Cortex of kidney (tissue), 1 donor: ENCODE measurements at places on chromosomes 12 and 14.

- DNase-seq, result no peak
Measured at GRCh38 chr12:58288190-58288589, 346.8 kb downstream of the ATP23 start.

GRCh38 chr14:75831455-75831854, 150.3 kb downstream of the TGFB3 start:
- DNase-seq, result no peak

- no peak for DNase-seq
Measured at GRCh38 chr12:26239122-26239851, 43.9 kb downstream of the SSPN start.

DNA sequence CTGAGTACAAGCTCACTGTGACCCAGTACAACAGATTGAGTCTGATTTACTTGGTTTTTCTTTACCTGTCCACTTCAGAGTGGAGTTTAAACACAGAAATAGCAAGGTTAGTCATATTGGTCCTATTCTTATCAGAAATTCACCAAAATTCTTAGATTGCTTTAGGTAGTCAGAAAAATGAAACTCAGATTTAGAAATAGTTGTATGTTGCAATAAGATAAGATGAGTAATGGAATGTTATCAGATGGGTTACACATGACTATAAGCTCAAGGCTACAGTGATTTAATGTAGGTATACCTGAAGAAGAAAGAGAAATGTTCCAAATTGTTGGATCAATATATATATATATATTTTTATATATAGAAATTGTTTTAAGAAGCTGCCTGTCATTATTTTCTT, 524.1 kb downstream of the LRFN5 start:
- no peak for DNase-seq

- no peak for DNase-seq
Measured at GRCh38 chr12:60947533-60947932, 1312.7 kb upstream of the USP15 start.

- DNase-seq, result no peak
Measured at GRCh38 chr12:92036771-92037453, 108.7 kb downstream of the BTG1 start.

GRCh38 chr12:91913651-91914050, 232.0 kb downstream of the BTG1 start:
- no peak for DNase-seq
